ENCODE measurements at places on chromosomes 7 and 10. TPM values are rescaled to one million over a fixed set of nuclear protein-coding genes. Genes with fewer than 3 reads are reported as not detected.

DNA sequence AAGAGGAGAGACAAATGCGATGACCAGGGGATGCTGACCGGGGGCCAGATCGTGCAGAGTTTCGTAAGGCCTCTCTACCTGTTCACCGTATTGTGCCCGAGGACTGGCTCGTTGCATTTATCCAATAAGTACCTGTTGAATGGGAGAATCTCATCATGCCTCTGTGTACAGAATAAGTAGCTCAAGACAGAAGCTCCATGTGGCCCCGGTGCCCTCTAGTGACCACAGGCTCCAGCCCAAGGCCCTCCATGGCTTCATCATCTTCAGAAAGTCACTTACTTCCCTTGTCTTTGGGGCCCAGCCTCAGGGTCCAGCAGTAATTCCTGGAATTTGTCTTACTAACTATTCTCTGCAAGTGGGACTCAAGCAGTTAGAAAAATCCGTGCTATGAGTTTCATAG lies 151.0 kb downstream of the CHN2 start:
- DNase-seq = no peak

GRCh38 chr10:103188853-103189252 lies 4.2 kb downstream of the NT5C2 start:
- no peak for DNase-seq

Gene LIPM
- total RNA-seq = not detected

GRCh38 chr7:18400275-18400674 lies 95.3 kb upstream of the HDAC9 start:
- no peak for DNase-seq

Gene SLC16A12
- total RNA-seq = 0.57 TPM

- DNase-seq = no peak
These were observed 74.8 kb upstream of the SH2B2 start for GRCh38 chr7:102211590-102212550.

DNA sequence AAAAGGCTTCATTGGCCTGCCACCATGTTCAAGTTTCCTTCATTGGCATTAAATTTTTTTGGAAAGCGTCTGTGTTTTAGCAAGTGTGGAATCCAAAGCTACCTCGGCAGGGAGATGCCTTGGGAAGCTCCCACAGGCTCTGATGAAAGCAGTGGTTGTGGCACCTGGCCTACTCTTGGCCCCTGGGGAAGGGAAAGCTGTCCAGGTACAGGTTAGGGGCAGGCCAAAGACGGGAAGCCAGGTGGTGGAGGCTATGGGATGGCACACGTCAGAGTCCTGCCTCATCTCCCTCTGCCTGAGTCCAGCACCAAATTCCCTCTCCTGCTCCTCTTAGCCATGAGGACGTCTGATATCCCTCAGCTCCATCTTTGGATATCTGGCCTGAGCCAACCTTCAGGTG lies 49.7 kb downstream of the C10orf120 start:
- no peak for DNase-seq

GRCh38 chr10:131928248-131929095 lies 27.7 kb downstream of the PPP2R2D start:
- DNase-seq = no peak
